ENCODE measurements at places on chromosomes 6 and 20.
A peak's percentile ranks its signal among the peaks of the same experiment; 100 is the strongest.

DNA sequence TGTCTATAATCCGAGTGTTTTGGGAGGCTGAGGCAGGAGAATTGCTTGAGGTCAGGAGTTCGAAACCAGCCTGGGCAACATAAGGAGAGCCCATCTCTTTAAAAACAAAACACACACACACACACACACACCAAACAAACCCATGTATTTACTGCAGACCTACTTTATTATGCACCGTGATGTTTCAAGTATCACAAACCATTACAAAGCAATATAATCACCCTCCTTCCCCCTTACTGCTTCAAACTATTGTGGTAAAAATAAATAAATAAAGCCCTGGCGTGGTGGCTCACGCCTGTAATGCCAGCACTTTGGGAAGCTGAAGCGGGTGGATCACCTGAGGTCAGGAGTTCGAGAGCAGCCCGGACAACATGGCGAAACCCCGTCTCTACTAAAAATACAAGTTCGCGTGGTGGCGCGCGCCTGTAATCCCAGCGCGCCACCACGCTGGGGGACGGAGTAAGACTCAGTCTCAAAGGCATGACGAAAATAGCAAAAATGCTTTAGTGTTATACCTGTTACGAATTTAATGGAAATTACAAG, 1.5 kb downstream of the TBCC start:
- no peak for DNase-seq

GRCh38 chr6:6314596-6314995, 5.9 kb downstream of the F13A1 start:
- DNase-seq, result no peak

GRCh38 chr20:3167738-3168078, 5.6 kb downstream of the LZTS3 start:
- DNase-seq, result no peak

DNA sequence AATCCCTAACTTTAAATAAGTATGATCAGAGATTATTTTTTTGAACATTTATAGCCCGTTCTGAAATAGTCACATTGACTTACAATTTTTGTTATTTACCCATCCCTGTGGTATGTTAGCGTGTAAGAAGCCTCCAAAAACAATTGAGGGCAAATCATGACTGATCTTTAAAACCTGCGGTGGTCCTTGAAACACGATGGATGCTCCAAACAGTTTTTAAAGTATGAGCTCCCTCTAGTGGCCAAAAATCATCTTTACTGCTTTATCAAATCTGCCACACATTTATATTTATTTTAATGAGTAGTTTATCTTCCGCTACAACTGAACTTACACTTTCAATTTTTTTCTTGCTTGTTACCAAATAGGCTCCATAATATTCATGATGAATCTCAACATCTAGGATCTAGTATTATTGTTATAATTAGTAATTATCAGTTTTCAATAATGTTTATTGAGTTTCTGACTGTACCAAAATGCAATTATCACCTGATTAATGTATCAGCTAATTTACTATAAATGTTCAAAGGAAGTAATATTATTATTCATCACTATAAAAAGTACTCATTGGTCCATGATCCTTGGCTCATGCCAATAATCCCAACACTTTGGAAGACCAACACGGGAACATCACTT, 52.2 kb downstream of the MARCKS start:
- DNase-seq, result no peak

- DNase-seq, result no peak
Observed at GRCh38 chr6:34332251-34333198, 59.9 kb downstream of the NUDT3 start.

DNA sequence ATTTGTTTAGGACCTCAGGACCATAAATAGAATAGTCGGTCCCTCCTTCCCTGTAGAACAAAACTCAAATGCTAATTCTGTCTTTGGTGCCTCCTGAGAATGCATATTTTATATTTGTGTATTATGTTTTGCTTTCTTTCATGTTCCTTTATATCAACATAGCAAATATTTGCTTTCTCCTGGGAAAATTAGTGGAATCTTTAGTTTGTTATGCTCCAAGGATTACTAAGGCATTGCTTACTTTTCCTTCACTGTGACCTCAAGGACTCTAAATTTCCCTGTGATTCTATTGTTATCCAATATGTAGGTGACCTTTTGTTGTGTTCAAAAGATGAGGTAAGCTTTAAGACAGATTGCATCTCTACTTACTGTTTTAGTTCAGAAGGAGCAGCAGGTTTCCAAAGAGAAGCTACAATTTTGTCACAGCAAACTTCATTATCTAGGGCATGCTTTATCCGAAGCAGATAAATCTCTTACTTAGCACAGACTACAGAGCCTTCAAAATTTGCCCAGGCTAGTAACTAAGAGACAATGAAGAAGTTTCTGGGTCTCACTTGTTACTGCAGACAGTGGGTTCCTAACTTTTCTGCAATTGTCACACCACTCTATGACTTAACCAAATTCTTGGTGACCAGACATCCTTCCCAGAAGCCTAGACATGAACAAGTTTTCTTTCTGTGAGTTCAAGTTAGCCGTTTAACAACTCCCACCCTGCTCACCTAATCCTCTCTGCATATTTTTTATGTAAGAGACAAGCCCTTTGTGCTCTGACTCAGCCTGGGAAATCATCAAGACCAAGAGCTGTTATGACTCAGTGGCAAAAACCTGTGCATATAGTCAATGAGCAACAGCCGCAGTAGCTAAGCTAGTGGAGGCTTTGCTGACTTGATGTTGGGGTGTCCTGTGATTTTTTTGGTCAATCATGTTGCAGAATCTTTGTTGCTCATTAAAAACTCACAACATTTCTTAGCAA, 378.8 kb downstream of the QKI start:
- DNase-seq, result no peak

DNA sequence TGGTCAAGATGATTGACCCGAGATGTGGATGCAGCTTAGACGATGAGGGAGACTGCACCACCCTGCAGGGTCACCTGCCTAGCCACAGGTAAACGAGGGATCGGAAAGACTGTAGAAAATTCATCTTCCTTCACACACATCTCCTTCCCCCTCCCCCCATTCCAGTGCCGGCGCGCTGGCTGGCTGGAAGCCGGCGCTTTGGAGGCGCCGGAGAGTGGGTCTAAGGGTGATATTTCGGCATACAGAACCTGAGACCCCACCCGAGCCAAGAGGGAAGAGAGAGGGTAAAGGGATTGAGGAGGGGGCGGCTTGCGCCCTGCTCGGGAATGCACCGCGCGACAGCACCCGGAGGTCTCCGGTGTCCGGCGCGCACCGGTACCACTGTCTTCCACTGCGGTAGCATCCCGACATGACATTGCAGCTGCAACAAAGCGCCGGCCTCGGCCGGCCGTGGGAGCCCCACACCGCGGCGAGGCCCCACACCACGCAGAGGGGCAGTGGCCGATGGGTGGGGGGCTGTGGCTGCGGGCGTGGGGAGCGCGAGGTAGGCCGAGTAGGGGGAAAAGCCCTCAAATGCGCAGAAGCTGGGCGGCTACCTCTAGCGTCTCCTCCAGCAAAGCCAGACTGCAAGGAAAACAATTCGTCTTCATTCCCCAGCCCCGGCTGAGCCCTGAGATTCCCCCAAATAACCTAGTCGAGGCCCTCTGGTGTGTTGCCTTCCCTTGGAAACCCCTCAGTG, 984 bp downstream of the TNFRSF21 start:
- no peak for DNase-seq

GRCh38 chr6:168086616-168087015, 7.6 kb upstream of the FRMD1 start:
- DNase-seq, result no peak

- no peak for DNase-seq
Observed at GRCh38 chr6:101011186-101011585, 130.1 kb upstream of the ASCC3 start.

DNA sequence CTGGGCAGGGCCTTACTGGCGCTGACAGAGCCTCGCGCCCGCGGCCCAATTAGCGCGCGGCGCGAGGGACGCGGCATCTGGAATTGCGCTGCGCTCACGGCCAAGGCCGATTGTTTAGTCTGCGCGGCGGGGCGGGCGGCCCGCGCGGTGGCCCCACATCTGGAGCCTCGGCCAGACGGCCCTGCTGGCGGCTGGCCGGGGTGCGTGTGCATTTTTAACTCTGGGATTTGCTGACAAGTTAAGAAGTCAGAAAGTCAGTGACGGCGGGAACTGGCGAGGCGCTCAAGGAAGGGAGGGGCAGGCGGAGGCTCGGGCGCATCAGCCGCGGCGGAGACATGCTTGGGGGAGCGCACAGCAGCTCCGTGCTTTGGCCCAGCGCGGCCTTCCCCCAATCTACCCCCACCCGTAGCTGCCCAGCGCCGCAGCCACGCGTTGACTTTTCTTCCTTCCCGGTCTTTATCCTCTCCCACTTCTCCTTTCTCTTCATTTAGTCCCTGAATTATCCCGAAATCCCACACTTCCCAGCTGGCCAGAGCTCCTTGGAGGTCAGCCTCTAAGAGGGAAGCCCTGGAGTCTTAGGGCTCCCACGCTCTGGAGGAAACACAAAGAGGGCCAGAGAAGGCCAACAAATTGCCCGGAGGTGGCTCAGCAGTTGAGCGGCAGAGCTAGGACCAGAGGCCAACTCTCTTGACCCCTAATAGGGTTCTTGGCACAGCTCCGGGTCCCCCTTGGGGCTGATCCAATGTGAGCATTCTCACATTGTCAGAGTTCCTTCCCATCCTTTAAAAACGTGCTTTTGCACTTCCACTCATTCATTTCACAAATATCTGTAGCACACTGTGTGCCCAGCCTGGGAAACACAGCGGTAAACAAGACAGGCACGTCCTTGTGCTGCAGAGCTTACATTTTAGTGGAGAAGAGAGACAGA, 40.8 kb upstream of the FOXP4 start:
- DNase-seq, result no peak

GRCh38 chr6:125307964-125308615, 6.3 kb upstream of the HDDC2 start:
- no peak for DNase-seq

GRCh38 chr6:101706576-101706975, 313.1 kb downstream of the GRIK2 start:
- no peak for DNase-seq

- DNase-seq, result no peak
Observed at GRCh38 chr20:11001764-11002540, 328.2 kb upstream of the JAG1 start.

DNA sequence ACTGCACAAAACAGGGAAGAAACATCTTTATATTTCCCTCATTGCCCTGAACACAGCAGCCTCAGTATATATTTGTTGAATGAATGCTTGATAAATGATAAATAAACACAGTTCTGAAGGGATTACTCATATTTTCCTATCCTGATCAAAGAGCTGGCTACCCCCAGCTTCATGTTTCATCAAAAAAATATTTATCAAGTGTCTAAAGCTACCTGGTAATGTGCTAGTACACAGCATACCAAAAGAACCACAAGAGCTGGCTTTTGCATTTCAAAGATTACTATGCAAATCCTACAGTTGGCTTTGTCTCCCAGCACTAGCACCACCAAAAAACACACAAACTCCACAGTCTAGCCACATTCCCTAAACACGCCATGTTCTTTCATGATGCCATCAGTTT, 130.0 kb downstream of the BTBD9 start:
- no peak for DNase-seq

DNA sequence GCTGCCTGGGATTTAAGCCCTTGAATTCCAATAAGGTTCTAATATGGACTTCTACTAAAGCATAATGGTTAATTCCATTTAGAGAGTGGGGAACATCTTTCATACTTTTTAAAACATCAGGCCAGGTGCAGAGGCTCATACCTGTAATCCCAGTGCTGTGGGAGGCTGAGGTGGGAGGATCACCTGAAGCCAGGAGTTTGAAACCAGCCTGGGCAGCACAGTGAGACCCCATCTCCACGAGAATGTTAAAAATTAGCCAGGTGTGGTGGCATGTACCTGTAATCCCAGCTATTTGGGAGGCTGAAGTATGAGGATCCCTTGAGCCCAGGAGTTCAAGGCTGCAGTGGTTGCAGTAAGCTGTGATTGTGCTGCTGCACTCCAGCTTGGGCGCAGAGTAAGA, 35.0 kb downstream of the E2F3 start:
- DNase-seq, result no peak

DNA sequence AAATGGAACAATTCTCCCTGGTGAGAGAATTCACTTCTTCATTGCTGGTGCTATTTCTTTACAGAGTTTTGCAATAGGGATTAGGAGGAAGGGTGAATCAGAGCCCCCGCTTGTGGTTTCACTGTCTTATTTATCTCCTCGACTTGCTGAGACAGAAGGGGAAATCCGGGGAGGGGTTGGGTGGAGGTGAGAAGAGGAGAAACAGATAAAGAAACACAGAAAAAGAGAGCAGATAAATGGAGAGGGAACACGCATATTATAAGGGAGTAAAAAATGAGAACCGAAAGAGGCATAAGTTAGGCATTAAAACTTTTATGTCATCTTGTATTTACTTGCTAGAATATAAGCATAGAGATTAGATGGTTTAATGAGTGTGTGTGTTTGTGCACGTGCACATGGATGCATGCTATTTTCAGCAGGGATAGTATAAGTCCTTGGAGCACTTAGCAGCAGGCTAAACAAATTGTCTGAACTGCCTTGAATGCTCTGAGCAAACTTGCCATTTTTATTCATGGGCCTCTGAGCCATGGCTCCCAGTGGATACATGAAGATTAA, 105.0 kb downstream of the OLIG3 start:
- DNase-seq, result peak; percentile 67

GRCh38 chr20:20371083-20371482, 3.2 kb downstream of the INSM1 start:
- no peak for DNase-seq
